Left lobe of liver (tissue), 2 donors: ENCODE measurements at places on chromosomes 12 and 14.
A peak's percentile ranks its signal among the peaks of the same experiment; 100 is the strongest.

DNA sequence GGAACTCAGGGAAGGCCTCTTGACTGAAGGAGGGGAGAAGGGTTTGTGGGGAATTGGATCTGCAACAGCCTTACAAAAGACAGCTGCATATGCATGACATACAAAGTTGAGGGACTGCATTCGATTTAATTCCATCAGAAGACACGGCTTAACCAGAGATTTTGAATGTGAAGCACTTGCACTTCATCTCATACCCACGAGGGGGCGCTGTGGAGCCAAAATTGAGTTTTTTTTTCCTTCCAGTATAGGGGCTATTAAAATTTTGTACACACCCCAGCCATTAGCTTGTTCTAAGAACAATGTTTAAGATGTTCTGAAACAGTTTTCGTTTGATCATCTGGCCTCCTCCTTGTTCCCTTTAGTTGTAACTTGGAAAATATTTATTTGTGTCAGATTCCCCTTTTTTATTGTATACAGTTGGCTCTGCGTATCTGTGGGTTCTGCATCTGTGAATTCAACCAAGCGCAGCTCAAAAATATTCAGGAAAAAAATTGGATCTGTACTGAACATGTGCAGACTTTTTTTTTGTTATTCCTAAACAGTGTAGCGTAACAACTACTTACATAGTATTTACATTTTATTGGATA is 1.6 kb downstream of the SUDS3 start:
- peak; percentile 62 for DNase-seq

GRCh38 chr12:61891632-61892031 is 368.6 kb upstream of the USP15 start:
- no peak for DNase-seq

DNA sequence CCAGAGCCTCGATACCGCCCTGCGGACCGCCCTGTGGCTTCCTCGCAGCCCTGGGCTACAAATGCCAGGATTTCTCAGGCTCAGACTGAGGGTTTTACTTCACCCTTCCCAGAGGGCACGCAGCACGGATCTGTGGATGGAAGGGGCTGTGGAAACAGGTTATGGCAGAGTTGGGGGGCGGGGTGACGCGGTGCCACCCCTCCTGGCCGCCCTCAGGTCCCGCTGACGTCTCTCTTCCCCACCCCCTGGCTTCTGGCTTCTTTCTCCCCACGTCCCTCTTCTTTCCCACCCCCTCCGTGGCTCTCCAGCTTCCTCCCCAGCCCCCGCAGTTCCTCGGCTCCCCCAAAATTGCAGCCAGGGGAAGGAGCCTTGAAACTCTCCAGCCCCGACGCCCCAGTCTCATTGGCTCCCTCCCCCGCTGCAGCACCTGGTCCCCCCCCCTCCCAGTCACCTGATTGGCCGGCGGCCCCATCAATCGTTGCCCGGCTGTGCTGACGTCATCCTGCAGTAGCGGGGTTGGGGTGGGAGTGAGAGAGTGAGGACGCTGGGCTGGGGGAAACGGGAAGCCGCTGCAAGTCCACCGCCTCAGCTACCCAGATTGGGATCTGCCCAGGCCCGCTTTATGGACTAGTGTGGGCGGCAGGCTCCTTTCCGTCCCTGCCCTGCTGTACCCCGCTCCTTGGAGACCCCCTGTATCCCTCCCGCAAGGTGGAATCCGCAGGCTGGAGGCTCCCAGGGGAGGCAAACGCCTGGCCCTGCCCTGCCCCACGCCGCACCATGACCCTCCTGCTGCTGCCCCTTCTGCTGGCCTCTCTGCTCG is at the start of gene CLSTN3:
CLSTN3 (plus strand) TSS at position 500 of the 820 bp plus-strand sequence; CDS start at position 778, 278 bp downstream.
- DNase-seq = peak; percentile 91

DNA sequence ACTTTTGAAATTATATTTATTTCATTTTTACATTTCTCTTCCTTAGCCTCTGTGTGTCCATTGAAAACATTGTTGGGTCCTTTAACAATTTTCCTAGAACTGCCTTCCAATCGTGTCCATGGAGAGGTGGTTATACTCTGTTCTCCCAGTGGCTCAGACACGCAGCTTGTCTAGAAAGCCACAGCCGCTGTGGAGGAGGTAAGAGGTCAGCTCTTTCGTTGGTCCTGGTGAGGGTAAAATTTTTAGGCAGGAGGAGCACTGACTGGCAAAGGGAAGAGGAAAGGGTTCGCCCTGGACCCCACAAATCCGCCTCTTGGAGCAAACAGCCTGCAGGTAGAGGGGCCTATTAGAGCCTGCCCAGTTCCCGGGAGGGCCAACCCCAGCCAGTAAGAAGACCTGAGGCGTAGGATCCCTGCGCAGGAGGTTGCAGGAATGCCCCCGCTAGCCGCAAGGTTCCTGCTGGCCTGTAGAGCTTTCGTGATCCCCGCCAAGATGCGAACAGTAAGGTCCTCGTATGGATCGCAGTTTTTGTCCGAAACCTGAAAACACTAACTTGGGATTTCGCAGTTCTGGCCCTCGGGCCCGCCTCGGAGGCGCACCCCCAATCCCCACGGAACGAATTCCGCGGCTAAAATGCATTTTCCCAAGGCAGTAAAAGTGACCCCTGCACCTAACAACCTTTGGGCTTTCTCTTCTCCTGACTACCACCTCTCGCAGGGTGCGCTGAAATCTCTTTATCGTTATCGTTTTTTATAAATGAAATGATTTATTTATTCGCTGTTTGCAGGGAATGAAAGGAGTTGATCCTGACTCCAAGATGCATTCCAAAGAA is 7.5 kb upstream of the PAX9 start:
- DNase-seq = no peak

- no peak for DNase-seq
Observed at GRCh38 chr14:22872833-22873520, 1.4 kb downstream of the LRP10 start.

- no peak for DNase-seq
Observed at GRCh38 chr14:99391671-99392070, 89.0 kb downstream of the SETD3 start.

DNA sequence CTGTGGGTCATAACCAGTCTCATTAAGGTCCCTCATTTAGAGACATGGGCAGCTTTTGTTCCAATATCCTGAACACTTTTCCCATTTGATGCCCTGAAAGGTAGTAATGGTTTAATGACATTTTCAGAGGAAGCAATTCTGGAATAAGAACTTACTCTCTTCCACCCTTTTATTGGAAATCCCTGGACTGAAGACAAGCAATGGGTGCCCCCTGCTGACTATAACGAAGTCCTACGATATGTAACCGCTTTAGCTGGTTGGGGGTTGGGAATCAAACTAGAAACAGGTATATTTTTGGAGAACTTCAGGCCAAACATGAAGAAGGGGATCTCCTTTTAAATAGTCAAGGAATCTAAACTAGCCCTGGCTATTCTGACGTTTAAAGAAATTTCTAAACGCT is 20.5 kb downstream of the SARNP start:
- DNase-seq = no peak

DNA sequence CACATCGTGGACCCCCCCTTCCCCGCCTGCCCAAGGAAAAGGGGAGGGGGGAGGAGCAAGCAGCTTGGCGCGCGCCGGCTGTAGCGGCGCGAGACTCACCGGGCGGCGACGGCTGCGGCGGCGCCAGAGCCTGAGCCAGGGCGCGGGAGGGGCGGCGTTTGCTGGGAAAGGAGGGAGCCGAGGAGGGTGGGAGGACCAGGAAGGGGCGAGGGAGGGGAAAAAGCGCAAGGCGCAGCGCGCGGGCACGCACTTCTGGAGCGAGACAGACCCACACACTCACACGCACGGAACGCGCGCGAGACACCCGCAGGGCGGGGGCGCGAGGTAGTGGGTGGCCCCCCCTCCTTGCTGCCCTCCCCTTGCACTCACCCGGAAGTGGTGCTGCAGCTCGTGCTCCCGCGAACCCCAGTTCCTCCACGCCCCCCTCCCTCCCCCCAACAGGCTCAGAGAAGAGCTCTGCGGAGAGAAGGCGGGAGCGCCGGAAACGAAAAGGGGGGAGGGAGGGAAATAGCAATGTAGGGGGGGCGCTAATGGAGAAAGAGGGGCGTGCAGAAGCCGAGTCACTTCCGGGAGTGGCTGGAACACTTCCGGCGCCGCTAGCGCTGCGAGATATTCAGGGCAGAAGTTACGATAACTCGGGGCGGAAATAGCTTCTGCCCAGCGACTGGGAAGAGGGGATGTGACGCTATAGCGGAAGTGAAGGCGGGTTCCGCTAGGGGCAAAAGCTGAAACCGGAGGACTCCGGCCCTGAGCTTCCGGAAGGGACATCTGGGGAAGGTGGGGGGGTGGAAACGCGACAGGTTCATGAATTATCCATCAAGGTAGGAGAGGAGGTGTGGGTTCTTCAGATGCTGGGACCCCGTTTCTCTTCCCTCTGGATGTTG is at the start of gene ZNF384:
ZNF384 (minus strand) TSS at position 377 of the 884 bp plus-strand sequence. CDS start 9,855 bp downstream, outside the sequence.
- DNase-seq = peak; percentile 98

- peak; percentile 74 for DNase-seq
Observed at GRCh38 chr12:56687223-56688128, 608 bp downstream of the PTGES3 start.

DNA sequence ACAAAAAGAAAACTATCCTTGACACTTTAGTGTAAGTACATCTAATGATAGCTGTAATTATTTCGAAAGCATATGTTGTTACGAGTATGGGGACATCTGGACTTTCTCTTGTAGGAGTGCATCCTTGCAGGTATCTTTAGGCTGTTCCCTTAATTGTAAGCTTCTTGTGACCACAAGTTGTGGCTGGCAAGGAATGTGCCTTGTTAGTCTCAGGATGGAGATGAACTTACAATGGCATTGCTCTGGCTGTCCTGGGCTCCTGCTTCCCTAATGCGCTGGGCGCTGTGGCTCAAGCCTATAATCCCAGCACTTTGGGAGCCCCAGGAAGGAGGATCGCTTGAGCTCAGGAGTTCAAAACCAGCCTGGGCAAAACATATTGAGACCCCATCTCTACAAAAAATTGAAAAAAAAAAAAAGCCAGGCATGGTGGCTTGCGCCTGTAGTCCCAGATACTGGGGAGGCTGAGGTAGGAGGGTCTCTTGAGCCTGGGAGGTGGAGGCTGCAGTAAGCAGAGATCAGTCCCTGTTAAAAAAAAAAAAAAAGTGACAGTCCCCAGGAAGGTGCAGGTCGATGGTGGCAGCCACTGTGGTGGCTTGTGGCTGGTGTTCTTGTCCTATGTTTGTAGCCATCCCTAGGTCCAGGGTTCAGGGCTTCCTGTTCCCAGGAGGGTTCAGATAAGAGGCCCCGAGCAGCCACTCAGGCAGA is 23.7 kb upstream of the PPP1R13B start:
- peak; percentile 48 for DNase-seq

- DNase-seq = no peak
Observed at GRCh38 chr14:31955936-31956579, 121.0 kb upstream of the ARHGAP5 start.

DNA sequence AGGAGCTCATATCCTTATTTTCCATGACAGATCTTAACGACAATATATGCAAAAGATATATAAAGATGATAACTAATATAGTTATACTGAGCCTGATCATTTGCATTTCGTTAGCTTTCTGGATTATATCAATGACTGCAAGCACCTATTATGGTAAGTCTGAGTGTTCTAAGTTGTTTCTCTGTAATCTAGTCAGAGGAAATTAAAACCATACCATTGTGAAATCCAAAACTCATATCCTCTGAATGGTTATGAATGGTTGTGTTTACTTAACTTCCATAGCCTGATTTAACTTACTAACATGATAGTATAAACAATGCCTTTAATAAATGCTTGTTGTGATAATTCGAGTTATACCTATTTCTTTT is 760 bp downstream of the TMEM19 start:
- DNase-seq = no peak

DNA sequence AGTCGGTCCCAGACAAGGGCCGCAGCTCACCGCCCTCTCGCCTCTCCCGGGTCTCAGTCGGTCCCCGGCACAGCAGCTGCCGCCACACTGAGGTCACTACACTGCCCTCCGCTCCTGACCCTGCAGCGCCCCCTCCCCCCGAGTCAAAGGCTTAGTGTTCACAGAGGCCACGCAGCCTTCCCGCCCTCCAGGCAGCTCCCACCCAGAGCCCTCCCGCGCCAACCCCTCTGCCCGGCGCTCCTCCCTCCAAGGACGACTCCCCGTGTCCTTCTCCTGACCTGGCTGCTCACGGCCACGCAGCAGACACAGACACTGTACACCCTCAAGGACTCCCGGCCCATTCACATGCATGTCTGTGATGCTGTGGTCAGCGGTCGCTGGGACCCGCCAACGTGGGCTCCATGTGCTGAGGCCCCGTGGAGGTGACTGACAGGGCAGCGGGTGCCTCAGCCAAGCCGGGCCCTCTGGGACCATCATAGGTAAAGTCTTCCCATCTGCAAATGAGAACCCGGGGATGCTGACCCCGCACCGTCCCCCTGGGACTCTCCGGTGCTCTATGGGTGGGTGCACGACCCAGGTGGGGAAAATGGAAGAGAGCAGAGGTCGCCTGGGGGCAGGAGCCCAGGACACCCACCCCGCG is 16.3 kb upstream of the GALNT9 start:
- no peak for DNase-seq

DNA sequence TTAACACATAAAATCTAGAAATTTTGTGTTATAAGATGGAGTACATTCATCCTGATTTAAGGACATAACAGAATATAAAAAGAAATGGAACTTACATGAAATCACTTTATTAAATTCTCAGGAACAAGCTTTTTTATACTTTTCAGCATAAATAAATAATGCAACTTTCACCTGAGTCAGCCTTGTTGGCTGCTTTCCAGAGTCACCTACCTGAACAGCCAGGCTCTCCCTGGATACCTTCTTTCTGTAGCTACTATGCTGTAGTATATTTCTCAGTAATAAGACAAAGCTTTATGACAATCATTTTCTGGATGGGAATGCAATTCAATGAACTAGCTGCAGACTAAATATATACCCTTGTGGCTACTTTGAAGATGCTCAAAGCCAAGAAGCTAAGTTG is 111.9 kb downstream of the NTS start:
- no peak for DNase-seq

DNA sequence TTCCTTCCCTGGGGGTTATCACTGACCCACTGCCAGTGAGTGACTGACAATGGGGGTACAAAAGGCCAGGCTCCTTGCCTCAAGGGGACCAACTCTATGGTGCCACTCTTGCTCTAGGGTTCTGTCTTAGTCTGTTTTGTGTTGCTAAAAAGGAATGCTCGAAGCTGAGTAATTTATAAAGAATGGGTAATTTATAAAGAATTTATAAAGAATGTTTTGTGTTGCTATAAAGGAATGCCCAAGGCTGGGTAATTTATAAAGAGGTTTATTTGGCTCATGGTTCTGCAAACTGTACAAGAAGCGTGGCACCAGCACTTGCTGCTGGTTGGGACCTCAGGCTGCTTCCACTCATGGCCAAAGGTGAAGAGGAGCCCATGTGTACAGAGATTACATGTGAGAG is 15.8 kb upstream of the RASSF8 start:
- no peak for DNase-seq
